ENCODE measurements at places on chromosomes 6 and 20.

DNA sequence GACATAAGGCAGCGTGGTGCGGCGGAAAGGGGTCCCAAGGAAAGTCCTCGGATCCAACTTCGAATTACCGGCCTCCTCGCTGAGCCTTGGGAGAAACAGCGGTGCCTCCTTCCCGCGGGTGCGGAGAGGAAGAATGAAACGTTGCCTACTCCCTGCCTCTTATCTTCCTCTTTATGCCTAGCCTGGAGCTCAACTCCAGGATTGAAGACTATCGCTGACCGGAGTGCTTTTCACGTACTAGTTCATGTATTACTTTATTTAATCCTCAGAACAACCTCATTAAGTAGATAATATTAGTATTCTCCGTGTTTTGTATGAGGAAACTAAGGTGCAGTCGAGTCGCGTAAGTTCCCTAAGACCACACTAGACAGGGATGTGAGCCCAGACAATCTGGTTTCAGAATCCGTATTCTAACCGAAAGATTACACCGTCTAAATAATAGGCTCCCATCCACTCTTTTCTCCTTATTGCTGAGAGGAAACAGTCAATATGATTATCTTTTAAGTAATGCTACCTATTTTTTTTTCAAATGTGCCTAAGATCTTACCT, 793 bp upstream of the PDSS2 start:
- DNase-seq, result peak; percentile 4

DNA sequence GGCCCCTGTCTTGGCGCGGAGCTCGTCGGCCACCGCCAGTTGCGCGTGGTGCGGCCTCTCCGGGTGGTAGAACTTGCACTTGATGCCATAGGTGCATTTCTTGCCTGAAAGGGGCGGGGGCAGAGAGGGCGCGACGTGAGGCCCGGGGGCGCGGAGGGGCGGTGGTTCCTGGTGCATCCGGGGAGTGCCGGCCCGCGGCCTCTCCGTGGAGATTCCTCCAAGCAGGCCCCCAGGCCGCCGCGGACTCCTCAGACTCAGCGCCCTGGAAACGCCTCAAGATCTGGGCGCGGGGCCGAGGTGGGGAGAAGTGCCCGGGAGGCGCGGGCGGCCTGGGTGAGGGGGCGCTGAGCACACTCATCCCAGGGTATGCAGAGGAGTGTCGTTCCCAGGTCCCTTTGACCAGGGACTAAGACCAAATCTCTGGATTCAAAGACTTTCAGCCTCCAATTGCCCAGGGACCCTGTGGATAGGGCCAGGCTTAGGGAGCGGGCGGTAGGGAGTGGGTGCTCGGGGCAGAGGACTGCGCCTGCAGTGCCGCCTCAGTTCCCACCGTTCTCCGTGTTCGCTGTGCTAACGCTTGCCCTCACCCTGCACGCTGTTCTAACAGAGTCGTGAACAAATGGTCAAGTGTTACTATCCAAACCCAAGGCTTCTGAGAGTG, 33.3 kb downstream of the ZC3H12D start:
- no peak for DNase-seq

DNA sequence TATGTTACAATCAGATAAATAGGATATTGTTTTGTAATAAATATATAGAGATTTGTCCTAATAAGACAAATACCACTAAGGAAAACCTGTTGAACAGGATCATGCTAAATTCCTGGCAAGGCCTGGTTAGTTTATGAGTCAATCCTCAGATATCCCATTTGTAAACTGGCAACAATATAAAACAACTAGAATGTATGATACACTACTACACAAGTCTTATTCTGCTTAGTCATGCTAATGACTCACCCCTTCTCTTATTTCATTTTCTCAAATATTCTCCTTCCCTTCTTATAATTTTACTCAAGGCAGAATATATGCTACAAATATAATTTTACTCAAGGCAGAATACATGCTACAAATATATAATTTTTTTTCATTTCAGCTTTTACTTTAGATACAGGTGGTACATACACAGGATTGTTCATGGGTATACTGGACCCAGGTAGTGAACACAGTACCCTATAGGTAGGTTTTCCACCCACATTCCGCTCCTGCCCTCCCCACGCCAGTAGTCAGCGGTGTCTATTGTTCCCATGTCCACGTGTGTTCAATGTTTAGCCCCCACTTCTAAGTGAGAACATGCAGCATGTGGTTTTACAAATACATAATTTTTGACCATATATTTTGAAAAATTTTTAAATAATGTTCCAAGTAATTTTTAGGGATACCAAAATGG, 6.3 kb downstream of the OSER1 start:
- peak; percentile 96 for DNase-seq

DNA sequence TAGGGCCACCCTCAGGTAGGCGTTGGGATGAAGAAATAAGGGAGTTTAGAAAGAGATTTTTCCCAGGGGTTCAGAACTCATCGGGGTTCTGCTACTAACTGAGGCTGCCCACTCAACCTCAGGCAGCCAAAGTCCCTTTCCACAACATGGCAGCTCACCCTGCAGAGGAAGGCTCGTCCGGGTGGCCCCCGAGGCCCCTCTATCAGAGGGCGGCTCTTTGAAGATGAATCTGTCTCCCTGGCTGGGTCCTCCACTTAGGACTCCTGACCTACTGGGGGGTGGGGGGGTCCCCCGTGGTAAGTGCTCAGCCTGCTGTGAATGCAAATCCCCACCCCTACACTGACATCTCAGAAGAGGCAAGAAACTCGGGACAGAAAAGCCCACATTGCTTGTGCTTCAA, 182.9 kb downstream of the SOD2 start:
- no peak for DNase-seq

GRCh38 chr20:20772497-20773085, 60.1 kb upstream of the RALGAPA2 start:
- DNase-seq, result no peak

- DNase-seq, result peak; percentile 38
These were observed 945 bp downstream of the TENT5A start for GRCh38 chr6:81751388-81752083.

GRCh38 chr6:88377976-88378568, 211.9 kb upstream of the CNR1 start:
- DNase-seq, result no peak

DNA sequence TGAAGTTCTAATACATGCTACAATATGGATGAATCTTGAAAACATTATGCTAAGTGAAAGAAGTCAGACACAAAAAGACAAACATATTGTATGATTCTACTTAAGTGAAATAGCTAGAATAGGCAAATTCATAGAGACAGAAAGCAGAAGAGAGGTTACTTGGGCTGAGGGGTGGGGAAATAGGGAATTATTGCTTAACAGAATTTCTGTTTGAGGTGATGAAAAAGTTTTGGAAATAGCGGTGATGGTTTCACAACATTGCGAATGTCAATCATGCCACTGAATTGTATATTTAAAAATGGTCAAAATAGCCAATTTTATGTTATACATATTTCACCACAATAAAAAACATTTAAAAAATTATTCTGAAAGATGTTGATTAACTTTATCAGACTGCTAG, 6.1 kb downstream of the SLC26A8 start:
- no peak for DNase-seq

GRCh38 chr6:39524007-39524406, 201.2 kb downstream of the KIF6 start:
- no peak for DNase-seq

GRCh38 chr6:80156221-80156620, 49.8 kb downstream of the BCKDHB start:
- DNase-seq, result no peak

GRCh38 chr20:43539975-43540672, 18.7 kb upstream of the SGK2 start:
- DNase-seq, result no peak

- no peak for DNase-seq
These were observed 82.2 kb downstream of the MAN1A1 start for GRCh38 chr6:119267126-119267905.

- no peak for DNase-seq
These were observed 4.4 kb upstream of the MYLIP start for GRCh38 chr6:16124198-16125180.

- no peak for DNase-seq
These were observed 251.6 kb downstream of the HACE1 start for GRCh38 chr6:104608101-104608500.

GRCh38 chr6:152094992-152095592, 287.6 kb downstream of the ESR1 start:
- peak; percentile 100 for DNase-seq

GRCh38 chr6:22238861-22239260, 58.0 kb downstream of the PRL start:
- no peak for DNase-seq

DNA sequence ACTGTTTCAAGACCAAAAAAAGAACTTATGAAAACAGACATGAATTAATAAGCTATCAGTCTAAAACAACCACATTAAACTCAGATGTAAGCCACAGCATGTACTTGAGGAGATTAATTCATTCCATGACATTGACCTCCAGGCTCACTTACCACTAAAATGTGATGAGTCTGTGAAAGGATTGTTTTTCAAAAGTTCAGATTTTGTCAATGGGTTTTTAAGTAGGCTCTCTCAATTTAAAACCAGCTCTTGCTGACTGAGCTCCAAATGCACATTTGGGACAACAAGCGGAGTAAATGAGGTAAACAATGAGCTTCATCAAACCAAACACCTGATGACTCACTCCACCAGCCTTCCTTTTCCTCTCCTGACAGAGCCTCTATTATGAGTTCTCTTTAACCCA, 197.0 kb downstream of the SIM1 start:
- DNase-seq, result peak; percentile 28

GRCh38 chr20:45117581-45117980, 2.6 kb upstream of the WFDC5 start:
- DNase-seq, result no peak

GRCh38 chr6:100664274-100665040, 199.7 kb upstream of the SIM1 start:
- DNase-seq, result peak; percentile 57

- no peak for DNase-seq
These were observed 1.1 kb downstream of the AMD1 start for GRCh38 chr6:110875548-110876169.

DNA sequence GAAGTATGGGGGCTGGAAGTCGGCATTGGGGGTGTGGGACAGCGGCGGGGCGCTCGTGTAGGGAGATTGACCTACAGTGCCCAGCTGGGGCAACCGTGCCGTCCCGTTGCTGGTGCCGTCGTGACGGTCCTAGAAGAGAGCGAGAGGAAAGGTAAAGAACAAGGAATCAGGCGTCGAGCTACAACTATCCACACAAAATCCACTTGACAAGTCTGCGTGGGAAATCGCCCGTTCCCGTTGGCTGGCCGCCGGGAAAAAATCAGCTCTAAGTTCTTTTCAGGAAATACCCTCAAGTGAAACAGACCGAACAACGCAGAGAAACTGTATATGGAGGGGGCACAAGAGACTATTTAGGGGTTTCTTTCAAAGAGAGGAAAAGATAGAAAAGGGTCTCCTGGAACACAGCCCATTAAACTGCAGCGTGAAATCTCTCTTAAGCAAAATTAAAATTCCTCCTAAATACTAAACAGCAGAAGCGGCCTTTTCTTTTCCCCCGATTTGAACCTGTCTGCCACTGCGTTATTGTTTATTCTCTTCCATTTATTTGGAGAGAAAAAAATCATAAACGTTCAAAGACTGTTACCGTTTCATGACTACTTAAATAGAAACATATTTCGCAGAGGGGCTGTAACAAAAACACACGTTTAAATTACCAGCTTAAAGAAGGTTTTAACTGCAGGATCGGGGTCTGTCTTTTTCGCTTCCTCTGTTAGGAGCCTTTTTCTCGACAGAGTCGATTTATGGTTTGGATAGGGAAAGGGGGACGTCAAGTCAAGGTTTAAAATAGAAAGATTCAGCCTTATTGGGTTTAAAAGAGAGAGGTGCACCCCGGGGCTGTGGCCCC, 4.4 kb downstream of the TFAP2A start:
- no peak for DNase-seq

DNA sequence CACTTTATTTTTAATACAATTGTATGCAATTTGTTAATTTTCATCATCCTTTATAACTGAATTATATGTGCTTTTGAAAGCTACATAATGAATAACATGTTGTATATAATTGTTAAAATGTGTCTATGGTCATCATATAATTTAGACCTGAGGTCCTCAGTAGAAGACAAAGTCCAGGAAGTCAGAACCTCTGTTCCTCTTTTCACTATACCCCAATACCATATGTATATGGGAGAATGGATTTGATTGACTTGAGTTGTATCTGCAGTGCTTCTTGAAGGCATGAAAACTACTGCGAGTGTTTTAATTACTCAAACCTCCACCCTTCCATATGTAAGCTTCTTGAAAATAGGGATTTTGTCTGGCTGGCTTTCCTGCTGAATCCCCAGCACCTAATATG, 140.7 kb upstream of the NEDD9 start:
- DNase-seq, result no peak

GRCh38 chr6:3377536-3378397, 79.1 kb downstream of the SLC22A23 start:
- peak; percentile 39 for DNase-seq

- no peak for DNase-seq
These were observed 105.8 kb upstream of the ASCC3 start for GRCh38 chr6:100986921-100987320.

- no peak for DNase-seq
These were observed 25.6 kb downstream of the TTLL9 start for GRCh38 chr20:31896049-31896448.

- DNase-seq, result peak; percentile 100
These were observed 292.6 kb downstream of the GMDS start for GRCh38 chr6:1952740-1953360.

GRCh38 chr6:11969092-11969491, 43.0 kb upstream of the HIVEP1 start:
- DNase-seq, result peak; percentile 54

GRCh38 chr6:157763129-157763903, 59.7 kb upstream of the SNX9 start:
- peak; percentile 65 for DNase-seq

GRCh38 chr6:136102991-136103688, 147.0 kb downstream of the MTFR2 start:
- DNase-seq, result peak; percentile 51

GRCh38 chr6:129929433-129929832, 68.3 kb upstream of the TMEM244 start:
- peak; percentile 92 for DNase-seq

DNA sequence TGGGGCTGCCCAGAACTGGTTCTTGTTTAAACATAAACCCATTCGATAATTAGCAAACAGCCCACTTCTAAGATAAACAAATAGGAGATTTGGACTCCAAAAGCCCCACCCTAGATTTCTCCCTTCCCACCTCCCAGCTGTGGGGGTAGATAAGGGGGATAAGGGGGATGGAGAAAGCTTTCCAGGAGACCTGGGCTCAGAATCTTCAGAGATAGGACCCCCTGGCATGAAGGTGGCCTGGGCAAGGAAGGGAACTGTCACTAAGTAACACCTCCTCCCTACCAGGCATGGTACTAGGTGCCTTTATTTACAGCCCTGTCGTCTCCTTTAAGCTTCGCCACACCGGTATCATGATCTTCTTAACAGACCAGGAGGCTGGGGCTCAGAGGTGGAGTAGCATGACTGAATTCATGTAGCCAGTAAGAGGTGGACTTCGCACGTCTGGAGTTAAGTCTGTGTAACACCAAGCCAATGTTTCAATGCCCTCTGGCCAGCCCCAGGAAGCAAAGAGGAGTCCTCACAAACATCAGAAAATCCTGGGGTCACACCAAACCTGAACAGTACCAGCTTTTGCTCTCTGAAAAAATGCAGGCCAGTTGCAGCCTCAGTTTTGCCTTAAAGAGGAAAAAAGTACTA, 4.6 kb downstream of the SDC4 start:
- DNase-seq, result no peak
